ENCODE measurements at places on chromosomes 7 and 10. TPM values are rescaled to one million over a fixed set of nuclear protein-coding genes. Genes with fewer than 3 reads are reported as not detected.

DNA sequence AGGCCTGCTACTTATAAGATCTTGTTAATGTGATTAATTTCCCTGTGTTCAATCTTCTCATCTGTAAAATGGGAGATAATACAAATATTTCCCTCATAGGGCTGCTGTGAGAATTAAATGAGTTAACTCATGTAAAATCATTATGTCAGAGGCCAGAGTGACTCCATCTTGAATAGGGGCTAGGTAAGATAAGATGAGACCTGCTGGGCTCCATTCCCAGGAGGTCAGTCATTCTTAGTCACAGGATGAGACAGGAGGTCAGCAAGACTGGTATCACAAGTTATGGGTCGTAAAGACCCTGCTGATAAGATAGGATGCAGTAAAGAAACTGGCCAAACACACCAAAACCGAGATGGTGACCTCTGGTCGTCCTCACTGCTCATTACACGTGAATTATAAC, 200.7 kb downstream of the CYP26A1 start:
- no peak for DNase-seq

GRCh38 chr7:9557853-9558252, 1124.4 kb downstream of the NXPH1 start:
- no peak for DNase-seq

WDR37 gene
- 18.8 TPM for polyA plus RNA-seq

ZPBP gene
- polyA plus RNA-seq = 0.19 TPM

DNA sequence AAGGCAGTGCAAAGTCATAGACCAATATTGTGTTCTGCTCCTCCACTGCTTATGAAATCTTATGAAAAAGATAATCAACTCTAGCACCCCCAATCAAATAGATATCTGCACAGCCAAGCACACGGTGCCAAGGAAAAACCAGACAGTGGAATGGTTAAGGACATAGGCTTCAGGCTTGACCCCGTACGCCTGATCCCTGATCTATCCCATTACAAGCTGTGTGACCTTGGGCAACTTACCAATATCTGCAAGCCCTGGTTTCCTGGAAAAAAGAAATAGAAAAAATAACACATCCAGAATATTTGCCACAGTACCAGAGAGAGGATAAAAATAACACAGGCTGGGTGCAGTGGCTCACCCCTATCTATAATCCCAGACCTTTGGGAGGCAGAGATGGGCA, 56.9 kb downstream of the GRB10 start:
- DNase-seq = no peak

DNA sequence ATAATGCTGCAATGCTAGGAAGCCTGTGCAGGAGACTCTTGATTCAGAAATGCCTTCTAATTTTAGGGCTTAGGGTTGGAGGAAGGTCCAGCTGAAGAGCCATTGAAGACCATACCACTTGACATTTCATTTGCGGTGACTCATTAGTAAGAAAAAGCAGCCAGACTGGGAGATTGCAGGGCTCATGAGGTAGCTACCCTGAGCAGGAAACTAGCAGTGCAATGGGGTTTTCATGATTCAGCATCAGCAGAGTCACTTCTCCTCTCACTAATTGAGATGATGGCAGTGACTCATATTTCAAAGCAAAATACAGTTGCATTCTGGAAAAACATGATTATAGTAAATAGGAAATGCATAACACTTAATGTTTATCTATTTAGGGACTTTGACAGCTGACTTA, 434.1 kb downstream of the DNAJB9 start:
- no peak for DNase-seq

- peak; percentile 62 for DNase-seq
Observed at GRCh38 chr10:32367793-32368453, 21.0 kb upstream of the EPC1 start.

GRCh38 chr7:84949067-84949466, 237.8 kb downstream of the SEMA3D start:
- DNase-seq = no peak

EGR2 gene
- polyA plus RNA-seq = 5.0 TPM

SVOPL gene
- polyA plus RNA-seq = 2.7 TPM

GRCh38 chr7:34939175-34939574, 98.1 kb downstream of the DPY19L1 start:
- DNase-seq = no peak

DNA sequence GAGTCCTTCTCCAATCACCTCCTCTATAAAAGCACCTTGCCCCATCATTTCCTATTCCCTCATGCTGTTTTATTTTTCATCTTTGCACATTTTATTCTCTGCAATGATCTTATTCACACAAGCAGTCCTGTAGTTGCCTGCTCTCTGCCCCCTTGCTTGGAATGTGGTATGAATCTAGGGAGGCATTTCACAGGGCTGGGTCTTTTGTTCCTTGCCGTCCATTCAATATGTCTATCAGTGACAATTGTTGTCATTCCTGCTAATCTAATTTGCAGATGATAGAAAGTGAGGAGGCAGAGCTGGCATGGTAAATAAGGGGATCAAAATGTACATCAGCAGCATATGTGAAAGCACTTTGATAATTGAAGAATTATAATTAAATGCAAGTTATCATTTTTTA, 246.2 kb upstream of the C7orf33 start:
- DNase-seq = no peak

DNA sequence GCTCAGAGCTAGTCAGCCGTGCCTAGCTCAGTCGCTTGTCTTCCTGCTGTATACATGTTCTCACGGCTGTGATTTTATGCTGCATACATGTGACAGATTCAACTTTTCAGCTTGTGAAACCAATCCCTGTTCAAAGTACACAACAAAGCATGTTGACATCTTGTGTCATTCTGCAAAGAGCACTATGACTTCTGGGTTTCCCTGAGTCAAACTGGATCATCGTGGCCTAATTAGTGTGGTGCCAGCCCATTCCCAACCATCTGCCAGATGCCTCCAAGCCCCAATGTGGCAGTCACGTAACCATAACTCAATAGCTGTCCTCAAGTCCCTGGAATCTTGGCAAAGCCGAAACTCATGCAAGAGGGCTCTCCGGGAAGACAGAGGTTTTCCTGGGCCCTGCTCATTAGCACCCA, 144.8 kb downstream of the MYOF start:
- no peak for DNase-seq

DNA sequence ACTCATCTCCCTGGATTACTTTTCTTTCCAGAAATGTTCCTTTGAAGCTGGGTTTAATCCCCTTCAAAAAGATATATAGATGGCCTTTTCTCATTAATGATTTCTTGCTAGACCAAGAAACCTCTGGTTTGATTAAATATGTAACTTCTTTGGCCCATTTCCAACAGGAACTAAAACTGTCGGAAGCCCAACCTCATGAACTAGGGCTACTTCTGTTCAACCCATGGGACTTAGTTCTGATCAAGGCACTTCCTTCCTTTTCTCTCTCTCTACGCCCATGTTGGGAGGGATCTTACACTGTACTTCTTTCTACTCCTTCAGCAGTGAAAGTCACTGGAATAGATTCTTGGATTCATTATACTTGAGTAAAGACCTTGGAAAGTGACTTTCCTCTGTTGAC, 83.6 kb downstream of the TMEM106B start:
- DNase-seq = no peak

ATOH7 gene
- polyA plus RNA-seq = 0.21 TPM

DNA sequence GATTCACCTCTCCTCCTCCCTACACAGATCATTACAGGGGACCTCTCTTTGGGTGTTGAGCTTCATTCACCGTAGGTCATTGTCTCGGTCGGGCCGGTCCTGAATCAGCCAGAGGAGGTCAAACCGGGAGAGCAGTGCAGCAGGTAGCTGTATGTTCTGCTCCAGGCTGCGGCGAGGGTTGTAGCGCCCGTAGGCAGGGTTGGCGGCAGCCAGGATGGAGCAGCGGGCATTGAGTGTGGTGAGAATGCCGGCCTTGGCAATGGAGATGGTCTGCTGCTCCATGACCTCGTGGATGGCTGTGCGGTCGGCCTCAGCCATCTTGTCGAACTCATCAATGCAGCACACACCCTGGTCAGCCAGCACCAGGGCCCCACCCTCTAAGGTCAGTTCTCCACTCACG, 5.5 kb downstream of the MCM7 start:
- no peak for DNase-seq

GRCh38 chr10:77290528-77291155, 347.0 kb downstream of the KCNMA1 start:
- DNase-seq = no peak

DNA sequence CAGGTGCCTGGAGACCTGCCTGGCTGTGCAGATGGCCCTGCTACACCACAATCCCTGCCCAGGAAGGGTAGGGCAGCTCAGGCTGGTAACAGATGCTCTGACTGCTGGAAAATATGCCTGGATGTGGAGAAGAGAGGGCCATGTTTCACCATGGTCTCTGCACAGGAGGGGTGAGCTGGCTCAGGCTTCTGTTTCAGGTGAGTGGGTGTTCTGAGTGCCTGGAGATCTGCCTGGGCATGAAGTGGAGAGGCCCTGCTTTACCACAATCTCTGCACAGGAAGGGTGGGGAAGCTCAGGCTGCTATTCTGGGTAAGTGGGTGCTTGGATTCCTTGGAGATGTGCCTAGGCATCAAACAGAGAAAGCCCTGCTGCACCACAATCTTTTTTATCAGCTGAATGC, 350.1 kb downstream of the KIF20B start:
- DNase-seq = no peak

DNA sequence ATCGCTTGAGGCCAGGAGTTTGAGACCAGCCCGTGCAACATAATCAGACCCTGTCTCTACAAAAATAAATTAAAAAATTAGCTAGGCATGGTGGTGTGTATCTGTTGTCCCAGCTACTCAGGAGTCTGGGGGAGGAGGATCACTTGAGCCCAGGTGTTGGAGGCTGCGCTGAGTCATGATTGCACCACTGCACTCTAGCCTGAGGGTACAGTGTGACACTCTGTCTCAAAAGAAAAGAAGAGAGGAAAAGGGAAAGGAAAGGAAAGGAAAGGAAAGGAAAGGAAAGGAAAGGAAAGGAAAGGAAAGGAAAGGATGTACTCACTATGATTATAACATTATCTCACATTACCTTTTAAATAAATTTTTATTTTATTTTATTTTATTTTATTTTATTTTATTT, 56.5 kb upstream of the MPP7 start:
- DNase-seq = no peak

GRCh38 chr10:88819290-88819689, 16.8 kb downstream of the LIPM start:
- DNase-seq = no peak

DNA sequence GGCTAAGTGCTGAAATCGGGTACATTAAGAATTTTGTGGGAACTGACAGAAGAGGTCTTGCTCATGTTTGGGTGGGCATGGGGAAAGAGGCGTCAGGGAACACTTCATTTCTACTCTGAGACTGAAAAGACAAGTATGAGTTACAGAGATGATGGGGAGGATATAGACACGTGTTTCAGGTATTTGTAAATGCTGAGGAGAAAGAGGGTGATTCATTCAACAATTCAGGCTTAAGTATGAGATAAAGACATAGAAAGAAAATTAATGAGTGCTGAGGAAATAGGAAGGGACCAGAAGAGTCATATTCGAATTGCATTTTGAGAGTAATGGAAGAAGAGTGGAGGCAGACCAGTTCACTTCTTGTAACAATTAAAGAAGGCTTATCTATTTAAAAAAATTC, 143.6 kb downstream of the HBP1 start:
- no peak for DNase-seq

DNA sequence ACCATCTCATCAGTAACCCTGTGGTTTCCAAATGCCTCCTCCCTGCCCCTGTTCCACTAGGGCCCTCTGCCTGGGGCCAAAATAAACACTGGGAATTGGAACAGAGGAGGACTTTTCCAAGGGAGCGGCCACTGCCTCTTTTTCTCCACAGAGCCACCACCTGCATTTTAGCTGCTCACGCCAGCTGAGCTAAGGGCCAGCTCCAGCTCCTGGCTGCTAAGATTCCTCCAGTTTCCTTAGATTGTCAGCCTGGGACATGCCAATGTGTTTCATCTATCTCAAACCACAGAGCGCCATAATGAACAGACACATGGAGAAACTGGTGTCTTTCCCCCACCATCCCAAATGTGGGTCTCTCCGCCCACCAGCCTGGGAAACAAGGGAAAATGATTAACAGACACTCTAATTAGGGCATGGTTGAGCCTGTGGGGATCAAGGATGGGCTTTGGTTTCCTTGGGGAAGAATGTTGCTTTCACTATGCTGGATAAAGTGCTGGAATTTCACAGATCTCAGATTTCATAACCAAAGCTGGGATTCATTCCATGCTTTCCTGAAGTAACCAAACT, 52.2 kb downstream of the ASB13 start:
- no peak for DNase-seq

DNA sequence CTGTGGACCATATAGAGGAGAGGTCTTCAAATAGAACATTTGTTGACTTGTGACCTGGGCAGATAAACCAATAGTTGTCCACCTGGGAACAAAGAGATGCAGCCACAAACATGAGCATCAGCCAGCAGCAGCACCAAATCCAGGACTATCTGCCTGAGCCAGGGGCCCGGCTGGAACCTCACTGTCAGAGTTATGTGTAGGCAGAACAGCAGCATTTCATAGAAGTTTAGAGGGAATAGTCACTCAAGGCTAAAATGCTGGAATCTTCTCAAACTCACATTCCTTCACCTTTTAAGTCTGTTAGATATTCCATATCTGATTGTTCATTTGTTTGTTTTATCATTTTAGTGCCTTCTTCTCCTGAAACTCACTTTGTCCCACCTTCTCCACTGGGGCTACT, 72.2 kb upstream of the IL6 start:
- DNase-seq = no peak

- DNase-seq = no peak
Observed at GRCh38 chr10:51188866-51189265, 114.6 kb downstream of the PRKG1 start.

ATP6V1F gene
- polyA plus RNA-seq = 123 TPM

DNA sequence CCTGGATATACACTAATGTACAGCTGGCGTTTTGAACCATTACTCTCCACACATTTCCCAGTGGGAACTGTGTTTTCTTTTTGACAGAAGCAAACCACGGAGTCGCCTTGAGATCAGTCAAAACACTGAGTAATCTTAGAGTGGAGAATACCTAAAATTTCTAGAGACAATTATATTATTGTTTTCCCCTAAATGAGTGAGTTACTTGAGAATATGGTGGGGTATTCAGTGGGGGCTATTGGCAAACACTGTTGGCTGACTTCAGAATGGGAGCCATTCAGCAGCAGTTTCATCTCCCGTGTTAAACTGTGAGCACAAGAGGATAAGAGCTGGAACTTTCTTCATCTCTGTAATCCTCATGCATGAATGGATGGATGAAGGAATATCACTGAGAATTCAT, 6.2 kb downstream of the IL2RA start:
- DNase-seq = no peak

GRCh38 chr7:44117801-44118429, 5.4 kb downstream of the POLD2 start:
- DNase-seq = no peak

All from right lung (tissue), 10 donors.